Thymus (tissue), 14 donors: ENCODE measurements at places on chromosomes 5 and 9. TPM values are rescaled to one million over a fixed set of nuclear protein-coding genes. Genes with fewer than 3 reads are reported as not detected.

WDR70 gene
- 39.9 TPM for total RNA-seq

JAKMIP2 gene
- 10.3 TPM for total RNA-seq

PLEKHG4B gene
- total RNA-seq = 0.47 TPM

HTR1A gene
- not detected for total RNA-seq

CCDC180 gene
- total RNA-seq = 1.6 TPM

SH3RF2 gene
- 0.76 TPM for total RNA-seq

MLANA gene
- total RNA-seq = not detected
